ENCODE measurements at places on chromosomes 5 and 9. TPM values are rescaled to one million over a fixed set of nuclear protein-coding genes. Genes with fewer than 3 reads are reported as not detected.

PCDHB6 gene
- total RNA-seq: 1.4 TPM

CD72 gene
- 6.4 TPM for total RNA-seq

GARNL3 gene
- 13.4 TPM for total RNA-seq

PCDHA6 gene
- 4.2 TPM for total RNA-seq

SERF1A gene
- 4.8 TPM for total RNA-seq

RANBP3L gene
- 2.3 TPM for total RNA-seq

ORM2 gene
- 1.6 TPM for total RNA-seq

PTCD2 gene
- 7.5 TPM for total RNA-seq

PRSS3 gene
- total RNA-seq: not detected

PSAT1 gene
- total RNA-seq: 0.48 TPM

NUTM2G gene
- not detected for total RNA-seq

C6 gene
- total RNA-seq: 1.2 TPM

CNTFR gene
- total RNA-seq: 103 TPM

SPOCK1 gene
- 24.3 TPM for total RNA-seq

TCF7 gene
- total RNA-seq: 8.0 TPM

ARSK gene
- total RNA-seq: 9.5 TPM

WDR38 gene
- not detected for total RNA-seq

PCDHGA8 gene
- total RNA-seq: 6.0 TPM

DNA sequence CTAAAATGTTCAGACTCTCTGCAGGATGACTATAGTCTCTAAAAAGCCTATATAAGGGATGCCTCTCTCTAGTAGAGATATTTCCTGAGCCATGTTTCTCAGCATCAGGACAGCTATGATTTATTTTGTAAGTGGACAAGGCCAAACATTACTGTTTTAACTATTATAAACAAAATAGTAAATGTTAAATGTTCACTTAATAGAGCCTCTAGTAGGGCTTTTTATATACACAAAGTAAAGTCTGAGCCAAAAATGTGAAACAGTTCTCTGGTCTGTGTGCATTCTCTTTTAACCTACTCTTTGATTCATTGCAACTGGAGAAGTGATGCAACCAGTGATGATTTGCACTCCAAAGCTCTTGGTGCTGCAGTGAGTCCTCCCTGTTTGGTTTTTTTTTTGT lies 220.5 kb downstream of the GDNF start:
- no peak for DNase-seq

- DNase-seq: no peak
Observed at GRCh38 chr9:132025766-132026165, 53.9 kb downstream of the MED27 start.

DNA sequence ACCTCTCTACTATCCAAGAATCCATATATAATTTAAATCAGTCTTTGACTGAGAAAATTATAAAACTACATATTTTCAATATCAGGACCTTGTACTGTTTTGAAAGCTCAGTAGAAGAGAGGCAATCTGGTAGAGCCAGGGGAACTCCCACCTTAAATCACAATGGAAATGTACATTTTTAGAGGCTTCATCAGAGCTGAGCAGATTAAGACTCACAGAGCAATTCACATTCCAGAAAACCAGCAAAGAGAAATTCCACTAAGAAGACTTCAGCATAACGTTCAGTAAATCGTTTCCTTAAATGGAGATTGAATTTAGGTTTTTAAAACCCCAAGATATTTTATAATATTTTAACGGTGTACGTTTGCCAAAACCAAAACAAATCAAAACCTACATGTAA lies 227.8 kb upstream of the TRPM3 start:
- no peak for DNase-seq

- no peak for DNase-seq
Observed at GRCh38 chr5:5218396-5218795, 78.3 kb downstream of the ADAMTS16 start.

- DNase-seq: peak; percentile 87
Observed at GRCh38 chr9:90919883-90920282, 118.3 kb downstream of the SYK start.

DNA sequence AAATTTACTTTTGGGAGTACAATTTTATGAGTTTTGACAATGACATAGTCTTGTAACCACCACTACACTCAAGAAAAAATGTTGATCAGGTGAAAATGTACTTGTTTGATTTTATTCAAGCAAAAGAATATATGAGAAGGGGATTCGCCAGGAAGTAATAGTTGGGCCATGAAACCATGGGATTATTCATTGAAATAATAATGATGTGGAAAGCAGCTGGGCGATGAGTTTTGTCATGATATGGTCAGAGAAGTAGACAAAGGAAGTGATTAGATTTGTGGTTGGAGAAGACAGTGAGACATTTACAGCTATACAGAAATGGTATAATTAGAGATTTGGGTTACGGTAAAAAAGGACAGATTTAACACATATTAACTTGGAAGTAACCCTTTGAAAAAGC lies 11.2 kb downstream of the HMGCR start:
- DNase-seq: no peak

GRCh38 chr5:126143622-126144021 lies 279.6 kb upstream of the GRAMD2B start:
- DNase-seq: no peak

- no peak for DNase-seq
Observed at GRCh38 chr9:96458226-96458625, 8.3 kb downstream of the HABP4 start.

DNA sequence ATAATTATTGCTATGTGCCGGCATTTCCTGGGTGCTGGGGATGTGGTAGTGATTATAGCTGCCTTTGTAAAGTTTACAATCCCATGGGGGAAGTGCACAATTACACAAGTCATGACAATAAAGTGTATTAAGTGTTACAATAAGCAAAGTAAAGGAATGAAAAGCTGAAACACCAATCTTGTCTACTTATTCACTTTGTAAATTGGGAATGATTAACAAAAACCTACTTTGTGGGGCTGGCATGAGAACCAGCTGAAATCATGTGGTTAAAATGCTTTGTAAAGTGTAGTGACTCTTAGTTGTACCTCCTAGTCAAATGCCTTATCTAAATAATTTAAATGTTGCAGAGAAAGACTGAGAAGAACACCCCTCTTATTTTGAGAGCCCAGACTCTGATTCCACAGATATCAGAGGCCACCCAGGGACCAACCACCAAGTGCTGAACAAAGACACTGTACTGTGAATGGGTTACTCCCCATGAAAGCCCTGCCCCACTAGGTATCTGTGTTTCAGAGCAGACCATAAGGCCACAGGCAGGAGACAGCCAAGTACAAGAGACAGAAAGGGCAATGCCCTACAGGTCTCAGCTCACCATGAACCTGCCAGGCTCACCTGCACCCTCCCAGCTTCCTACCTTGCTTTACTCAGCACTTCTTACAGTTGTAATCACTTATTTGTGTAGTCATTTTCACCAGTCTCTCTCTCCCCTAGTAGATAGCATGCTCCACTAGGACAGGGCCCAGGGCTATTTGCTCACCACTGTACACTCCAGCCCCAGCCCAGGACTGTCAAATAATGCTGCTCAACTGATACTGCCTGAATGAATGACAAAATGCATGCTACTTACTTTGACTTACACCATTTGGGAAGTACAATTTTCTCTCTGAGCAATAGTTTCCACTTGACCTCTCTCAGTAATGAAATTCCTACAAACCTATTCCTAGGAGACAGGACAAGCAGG lies 101.6 kb upstream of the APC start:
- DNase-seq: no peak

DNA sequence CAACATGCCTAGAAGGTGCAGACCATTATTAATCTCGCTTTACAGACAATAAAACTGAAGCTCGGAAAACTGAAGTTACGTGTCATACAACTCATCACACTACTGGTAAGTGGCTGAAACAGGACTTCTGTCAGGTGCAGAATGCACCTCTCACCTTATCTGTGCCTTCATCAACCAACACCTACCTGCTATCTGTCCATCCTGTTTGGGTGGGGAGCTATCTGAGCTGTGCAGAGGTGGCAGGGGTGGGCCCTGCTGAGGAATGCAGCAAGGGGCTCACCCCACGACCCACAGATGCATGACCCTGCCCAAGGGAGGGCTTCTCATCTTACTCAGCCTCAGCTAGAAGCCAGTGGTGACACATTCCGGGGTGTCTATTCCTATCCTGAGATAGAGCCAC lies 81.6 kb downstream of the SLIT3 start:
- no peak for DNase-seq

DNA sequence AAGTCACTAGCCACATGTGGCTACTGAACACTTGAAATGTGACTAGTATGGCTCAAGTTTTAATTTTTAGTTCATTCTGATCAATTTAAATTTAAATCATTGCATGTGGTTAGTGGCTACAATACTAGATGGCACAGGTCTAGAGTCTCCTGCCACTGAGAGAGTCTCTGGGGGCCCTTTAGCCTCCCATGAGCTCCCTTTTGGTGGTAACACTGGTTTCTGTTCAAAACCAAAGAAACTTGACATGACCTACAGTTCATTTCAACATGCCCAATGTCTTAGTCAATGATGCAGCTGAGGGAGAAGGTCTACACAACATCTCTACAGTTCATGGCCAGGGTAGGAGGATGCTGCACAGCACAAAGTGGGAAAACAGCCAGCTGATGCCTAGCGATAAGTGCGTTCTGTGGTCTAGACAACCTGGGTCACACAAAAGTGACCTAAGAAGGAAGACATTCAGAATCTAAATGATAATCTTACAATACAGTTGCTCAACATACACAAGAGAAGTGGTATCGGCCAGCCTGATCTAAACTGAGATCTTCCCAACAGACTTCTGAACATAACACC lies 121.0 kb downstream of the AUH start:
- DNase-seq: no peak

- no peak for DNase-seq
Observed at GRCh38 chr5:56588636-56589480, 226.5 kb upstream of the MAP3K1 start.

DNA sequence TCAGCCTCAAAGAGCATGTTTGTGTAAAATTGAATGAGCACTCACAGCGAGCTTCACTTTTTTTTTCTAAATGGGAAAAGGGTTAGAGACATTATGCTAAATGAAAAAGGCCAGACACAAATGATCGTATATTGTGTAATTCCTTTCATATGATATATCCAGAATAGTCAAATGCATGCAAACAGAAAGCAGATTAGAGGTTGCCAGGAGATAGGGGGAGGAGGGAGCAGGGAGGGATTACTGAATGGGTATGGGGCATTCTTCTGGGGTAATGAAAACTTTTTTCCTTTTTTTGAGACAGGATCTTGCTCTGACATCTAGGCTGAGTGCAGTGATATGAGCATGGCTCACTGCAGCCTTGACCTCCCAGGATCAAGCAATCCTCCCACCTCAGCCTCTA lies 47.1 kb downstream of the DMAC1 start:
- no peak for DNase-seq

DNA sequence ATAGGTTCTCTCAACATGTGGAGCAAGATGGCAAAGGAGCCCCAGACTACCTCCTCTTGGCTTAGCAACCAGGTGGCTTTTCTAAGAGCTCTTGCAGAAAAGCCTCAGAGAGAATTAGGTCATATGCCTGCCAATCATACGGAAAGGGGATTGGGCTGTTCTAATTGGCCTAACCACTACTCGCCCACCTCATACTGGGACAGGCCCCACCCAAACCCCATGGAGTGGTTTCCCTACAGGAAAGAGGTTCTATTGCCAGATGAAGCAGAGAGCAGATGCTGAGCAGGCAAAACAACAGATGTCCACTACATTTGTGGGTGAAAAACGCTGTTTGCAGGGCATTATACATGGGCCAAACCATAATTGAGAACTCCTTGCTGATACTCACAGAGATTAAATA lies 29.0 kb downstream of the ABLIM3 start:
- no peak for DNase-seq

DNA sequence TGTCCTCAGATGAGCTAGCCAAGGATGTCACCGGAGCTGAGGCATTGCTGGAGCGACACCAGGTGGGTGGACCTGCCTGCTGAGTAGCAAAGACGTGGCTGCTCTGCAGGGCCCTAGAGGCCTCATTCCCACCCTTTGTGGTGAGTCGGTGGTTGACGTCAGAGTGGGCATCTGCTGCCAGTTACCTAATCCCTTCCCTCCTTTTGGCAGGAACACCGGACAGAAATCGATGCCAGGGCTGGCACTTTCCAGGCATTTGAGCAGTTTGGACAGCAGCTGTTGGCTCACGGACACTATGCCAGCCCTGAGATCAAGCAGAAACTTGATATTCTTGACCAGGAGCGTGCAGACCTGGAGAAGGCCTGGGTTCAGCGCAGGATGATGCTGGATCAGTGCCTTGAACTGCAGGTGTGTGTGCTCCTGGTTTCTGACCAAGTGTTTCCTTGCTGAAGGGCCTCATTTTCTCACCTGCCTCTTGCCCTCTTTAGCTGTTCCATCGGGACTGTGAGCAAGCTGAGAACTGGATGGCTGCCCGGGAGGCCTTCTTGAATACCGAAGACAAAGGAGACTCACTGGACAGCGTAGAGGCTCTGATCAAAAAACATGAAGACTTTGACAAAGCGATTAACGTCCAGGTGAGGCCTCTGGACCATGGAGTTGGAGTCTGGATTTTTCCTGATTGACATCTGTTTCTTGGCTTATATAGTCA lies 48.9 kb downstream of the DYNC2I2 start:
- peak; percentile 95 for DNase-seq

DNA sequence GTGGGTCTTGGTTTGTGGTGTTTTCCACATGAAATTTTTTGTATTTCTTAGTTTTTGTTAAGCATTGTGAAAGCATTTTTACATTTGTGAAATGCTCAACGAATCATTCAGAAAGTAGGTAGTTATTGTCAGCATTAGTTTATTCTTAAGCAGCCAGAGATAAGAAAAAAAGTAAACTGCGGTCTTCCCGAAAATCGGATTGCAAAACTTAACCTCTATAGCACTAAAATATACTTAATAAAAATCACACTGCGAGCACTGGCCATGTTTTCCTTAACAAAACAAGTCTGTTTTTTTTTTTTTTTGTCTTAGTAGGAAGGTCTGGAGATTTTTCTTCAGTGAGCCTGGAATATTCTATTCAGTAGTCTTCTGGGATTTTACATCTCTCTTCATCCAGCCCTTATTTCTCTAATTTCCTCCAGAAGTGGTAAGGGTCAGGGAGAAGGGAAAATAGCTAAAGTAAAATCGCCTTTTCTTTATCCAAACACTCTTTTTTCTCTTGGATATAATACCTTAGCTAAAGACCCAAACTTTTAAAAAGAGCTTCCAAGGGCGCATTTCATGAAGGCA lies 289.9 kb downstream of the DMAC1 start:
- DNase-seq: no peak

- DNase-seq: no peak
Observed at GRCh38 chr9:7178729-7179128, 421.0 kb downstream of the KDM4C start.

DNA sequence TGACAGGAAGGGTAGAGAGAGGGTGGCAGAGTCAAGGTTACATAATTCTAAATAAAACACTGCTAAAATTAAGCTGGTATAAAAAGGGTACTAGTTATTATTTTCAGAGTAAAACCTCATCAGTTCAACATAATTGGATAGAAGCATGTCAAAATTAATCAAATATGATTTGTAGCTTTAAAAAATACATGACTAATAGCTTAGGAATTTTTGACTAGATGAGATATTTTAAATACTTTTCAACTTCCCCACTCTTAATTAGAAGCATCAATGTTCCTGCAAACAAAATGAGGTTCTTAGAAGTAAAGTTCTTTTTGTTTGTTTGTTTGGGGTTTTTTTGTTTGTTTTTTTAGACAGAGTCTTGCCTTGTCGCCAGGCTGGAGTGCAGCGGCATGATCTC lies 29.1 kb downstream of the HTR4 start:
- DNase-seq: no peak

GRCh38 chr5:83467371-83468035 lies 4.0 kb upstream of the VCAN start:
- no peak for DNase-seq
